Activated CD4-positive, alpha-beta T cell treated with anti-CD3 and anti-CD28 coated beads, Interleukin-10, Interleukin-2, amounts not matched to agents 100 ng/mL and 50 ng/mL, durations not matched to agents 16 hours and 8 hours (primary cell): ENCODE measurements at places on chromosomes 16 and 17.

GRCh38 chr17:77494664-77495435, 354.1 kb downstream of the SEC14L1 start:
- peak; percentile 78 for DNase-seq

- DNase-seq: no peak
Observed at GRCh38 chr17:65054602-65055001, 1.9 kb downstream of the GNA13 start.

DNA sequence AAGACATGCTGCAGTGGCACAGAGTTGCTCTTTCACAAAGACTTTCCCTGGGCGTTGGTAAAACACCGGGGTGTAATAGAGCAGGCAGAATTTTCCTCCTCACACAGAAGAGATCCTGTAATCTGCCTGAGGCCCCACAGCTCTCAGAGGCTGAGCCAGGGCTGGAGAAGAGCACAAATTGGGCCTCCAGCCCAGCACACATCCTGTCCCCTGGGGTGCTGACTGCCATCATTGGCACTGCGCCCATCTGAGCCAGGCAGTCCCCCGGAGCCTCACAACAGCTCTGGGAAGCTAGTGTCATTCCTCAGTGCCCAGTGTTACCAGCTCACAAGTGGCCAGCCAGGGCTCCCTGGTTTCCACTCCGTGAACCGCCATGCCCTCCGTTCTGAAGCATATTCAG, 119.4 kb downstream of the SOCS1 start:
- no peak for DNase-seq

DNA sequence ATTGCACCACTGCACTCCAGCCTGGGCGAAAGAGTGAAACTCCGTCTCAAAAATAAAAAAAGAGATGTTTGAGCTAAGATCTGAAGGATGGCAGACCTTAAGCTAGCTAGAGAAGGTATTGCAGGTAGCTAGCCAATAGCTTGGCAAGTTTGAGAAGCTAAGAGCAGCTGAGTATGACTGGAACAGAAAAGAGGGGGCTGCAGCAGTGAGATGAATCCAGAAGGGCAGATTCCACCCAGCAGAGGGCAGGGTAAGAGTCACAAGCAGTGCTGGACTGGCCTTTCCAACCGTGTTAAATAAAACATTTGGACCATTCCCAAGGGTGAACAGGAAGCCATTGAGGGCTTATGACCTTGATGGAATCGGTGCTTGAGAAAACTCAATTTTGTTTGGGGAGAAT, 5.7 kb upstream of the PHAF1 start:
- DNase-seq: no peak

DNA sequence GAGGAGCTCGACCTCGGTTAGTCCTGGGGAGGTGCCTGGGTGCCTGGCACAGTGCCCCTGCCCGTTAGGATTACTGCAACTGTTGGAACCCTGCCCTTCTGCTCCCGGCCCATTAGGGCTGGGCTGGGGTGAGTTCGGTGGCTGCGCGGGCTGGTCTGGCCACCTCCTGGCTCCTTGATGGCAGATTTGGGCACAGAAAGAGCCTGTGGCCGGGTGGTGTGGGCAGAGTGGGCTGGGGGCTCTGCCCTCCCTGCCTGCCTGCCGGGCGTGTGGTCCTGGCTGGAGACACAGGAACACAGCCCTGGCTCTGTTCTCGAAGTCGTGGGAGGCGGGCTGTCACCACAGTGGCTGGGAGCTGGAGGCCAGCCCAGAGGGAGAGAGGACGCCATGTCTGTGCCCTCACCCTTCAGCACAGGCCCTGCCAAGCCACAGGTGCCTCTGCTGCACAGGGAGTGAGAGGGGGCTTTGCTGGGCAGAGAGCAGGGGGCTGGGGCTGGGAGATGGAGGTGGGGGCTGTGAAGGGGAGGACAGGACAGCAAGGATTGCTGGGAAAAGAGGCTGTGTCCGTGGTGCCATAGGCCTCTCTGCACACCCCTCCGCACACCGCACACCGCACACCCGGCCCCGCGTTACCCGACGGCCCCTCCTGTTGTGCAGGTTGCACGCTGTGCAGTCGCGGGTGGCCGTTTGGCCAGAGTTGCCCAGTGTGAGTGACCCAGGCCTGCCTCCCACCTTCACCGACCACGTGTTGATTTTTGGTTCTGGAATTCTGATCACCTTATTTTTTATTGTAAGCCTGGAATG, 236.6 kb upstream of the GSE1 start:
- no peak for DNase-seq

GRCh38 chr17:40072735-40073346, 10.1 kb downstream of the THRA start:
- no peak for DNase-seq

DNA sequence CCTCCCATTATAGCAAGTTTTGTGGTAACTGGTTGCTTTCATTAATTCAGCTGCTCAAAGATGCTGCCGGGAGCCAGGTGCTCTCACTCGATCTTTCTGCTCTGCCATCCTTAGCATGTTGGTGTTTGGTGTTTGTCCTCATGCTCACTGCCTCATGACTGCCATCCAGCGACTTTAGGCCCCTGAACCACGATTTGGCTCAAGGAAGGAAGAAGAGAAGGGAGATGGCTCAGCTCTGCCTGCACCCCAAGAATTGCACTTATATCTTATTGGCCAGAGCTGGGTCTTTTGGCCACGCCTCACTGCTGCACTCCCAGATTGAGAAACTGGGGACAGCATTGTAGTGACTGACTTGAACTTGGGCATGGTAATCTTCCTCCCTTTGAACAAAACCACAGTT, 52.7 kb downstream of the ARSG start:
- DNase-seq: no peak

- DNase-seq: no peak
Observed at GRCh38 chr17:67613961-67614360, 103.8 kb upstream of the NOL11 start.

GRCh38 chr17:35094902-35095301, 24.8 kb downstream of the RAD51D start:
- DNase-seq: peak; percentile 44

DNA sequence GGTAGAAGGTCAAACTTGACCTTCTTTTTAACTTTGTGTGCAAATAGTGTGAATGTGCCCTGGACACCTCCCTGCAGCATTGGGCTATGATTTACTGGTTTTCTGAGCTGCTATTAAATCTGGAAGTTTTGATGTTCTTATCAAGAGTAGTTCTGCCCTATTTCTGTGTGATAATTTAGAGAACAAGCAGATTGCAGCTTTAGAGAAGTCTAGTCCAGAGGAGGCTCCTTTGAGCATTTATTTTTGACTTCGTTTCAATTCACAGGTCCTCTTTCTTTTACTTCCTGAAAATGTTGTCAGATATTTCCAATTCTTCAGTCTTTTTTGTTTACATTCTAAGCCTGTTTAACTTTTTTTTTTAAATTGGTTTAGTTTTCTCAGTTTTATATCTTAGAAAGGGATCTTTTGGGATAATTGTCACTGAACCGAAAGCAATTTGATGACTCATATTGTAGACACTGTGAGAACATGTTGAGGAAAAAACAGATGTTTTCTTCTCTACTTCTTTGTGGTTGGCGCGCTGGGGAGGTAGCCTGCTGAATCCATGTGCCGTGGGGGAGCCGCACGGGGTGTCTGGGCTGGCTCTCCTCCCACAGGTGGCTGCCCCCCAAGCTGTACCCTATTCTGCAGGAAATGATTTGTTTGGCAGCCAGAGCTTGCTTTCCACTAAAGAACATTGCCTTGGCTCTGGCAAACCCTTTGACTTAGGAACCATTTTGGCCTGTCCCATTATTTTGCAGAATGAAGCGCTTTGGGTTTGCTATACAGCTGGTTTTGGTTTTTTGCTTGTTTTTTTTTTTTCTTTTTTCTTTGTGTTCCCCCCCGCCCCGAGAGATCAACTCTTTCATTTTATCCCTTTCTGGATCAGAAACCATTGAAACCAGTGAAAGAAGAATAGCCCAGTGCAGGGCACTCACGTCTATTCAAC, 53.4 kb downstream of the MFSD11 start:
- peak; percentile 56 for DNase-seq

- DNase-seq: peak; percentile 14
Observed at GRCh38 chr16:1613211-1613622, 1.1 kb downstream of the CRAMP1 start.

GRCh38 chr17:10702574-10702973, 5.2 kb downstream of the ADPRM start:
- DNase-seq: no peak

- no peak for DNase-seq
Observed at GRCh38 chr17:82242977-82243647, 14.3 kb downstream of the SLC16A3 start.

DNA sequence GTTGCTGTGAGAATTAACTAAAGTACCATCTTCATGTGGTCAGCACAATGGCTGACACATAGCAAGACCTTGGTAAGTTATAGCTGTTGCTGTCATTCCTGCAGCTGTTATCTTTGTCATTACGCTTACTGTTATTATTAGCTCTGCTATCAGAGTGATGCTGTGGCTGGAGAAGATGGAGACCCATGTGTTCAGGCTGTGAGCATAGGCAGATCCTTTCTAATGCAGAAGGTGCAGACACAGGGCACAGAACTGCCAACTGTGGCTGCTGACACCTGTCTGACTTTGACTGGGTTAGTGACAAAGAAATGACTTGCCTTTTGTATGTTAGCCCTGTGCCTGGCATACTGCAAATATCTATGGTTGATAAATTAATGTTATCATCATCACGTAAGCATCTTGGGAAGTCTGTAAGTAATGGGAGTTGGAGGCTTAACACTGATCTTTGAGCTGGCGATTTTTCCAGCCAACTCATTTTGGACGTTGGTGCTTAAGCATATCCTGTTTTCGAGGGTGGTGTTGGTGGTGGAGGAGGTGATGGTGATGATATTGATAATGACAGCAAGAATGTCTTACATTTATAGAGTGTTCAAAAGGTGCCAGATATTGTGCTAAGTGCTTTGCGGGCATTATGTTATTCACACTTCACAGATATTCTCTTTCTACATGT, 695.3 kb downstream of the WWOX start:
- peak; percentile 76 for DNase-seq

GRCh38 chr17:36498155-36498554, 11.7 kb downstream of the ZNHIT3 start:
- no peak for DNase-seq

DNA sequence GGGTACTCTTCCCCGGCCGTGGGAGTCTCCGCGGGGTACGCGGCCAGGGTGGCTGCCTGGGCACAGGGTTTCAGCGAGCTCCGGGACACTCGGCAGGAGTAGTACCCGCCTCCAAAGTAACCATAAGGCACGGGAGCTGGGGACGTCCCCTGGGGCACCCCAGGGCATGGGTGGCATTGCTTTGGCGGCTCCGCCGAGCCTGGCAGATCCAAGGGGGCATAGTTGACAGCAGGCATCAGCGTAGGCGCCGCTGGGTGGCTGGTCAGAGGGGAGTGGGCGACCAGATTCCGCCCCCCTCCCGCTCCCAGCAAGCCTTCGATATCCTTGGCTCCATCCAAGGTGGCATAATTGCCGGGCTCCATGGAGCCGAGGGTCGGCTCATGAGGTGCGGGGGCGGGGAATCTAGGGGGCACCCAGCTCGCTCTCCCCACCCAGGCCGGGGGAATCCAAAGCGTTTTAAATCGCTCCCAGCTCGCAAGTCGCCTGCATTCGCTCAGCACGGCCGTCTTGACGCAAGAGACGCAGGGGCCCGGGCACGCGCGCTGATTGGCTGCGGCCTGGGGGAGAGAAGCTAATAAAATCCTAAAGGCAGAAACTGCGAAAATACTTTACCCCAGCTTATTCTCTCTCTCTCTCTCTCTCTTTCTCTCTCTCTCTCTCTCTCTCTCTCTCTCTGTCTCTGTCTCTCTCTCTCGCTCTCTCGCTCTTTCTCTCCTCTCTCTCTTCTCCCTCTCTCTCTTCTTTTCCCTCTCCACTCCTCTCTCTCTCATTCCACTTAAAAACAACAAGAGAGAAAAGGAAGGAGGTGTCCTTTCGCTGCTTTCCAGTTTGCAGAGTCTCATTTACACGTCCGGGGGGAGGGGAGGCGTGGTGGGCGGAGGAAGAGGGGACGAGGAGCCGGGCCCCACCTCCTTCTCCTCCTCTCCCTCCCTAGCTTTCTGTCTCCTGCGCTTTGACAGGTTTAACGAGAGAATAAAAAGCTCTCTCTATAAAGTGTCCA, at the start of gene HOXB13:
TSS of gene HOXB13 (minus strand) at position 519 of the 1,000 bp plus-strand sequence. CDS start at position 362, 157 bp downstream.
- peak; percentile 59 for DNase-seq

- no peak for DNase-seq
Observed at GRCh38 chr16:54953461-54953860, 22.8 kb downstream of the IRX5 start.

DNA sequence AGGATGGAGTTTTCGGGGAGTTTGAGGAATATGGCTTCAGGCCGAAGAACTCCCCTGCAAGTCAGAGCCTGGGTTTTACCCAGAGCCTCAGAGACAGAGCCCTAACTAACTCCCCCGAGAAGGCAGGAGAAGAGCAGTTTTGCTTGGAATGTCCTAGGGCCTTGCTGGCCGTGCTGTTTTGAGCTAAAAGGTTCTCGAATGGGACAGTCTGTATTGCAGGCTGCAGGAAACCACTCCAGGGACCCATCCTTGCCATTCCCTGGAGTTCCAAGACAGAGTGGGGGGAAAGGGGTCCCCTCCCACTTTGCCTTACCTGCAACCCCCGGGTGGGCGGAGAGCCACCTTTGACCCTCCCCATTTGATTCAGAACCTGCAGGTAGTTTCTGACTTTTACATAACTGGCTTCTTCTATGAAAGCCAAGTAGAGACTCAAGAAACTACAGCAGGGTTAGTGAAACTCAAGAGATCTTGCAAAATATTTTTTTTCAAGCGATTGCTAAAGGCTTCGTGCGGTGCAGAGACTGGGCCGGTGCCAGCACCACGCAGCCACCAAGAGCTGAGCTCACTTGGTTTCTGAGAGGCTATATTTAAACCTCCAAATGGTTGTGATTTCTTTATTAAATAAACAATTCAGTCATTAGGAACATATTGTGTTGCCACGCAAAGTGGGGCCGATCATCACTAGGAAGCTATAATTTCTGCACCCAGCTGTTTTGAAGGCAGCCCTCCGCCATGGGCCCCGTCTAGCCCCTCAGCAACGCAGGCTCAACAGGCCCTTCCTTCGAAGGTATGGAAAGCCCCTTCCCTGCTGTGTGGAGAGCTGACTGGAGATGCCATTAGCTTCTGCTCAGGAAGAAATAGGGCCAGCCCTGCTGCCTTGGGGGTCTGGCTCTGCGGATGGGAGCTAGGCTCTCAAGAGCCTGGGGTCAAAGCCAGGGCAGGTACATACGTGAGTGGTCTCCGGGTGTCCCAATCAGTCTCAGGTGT, 223.0 kb downstream of the NTN1 start:
- no peak for DNase-seq

GRCh38 chr17:74736513-74737298, at the start of gene RAB37:
Gene RAB37, plus strand, starts transcription at chr17:74737256. Its CDS starts 17 bp downstream, at chr17:74737273.
- peak; percentile 44 for DNase-seq

DNA sequence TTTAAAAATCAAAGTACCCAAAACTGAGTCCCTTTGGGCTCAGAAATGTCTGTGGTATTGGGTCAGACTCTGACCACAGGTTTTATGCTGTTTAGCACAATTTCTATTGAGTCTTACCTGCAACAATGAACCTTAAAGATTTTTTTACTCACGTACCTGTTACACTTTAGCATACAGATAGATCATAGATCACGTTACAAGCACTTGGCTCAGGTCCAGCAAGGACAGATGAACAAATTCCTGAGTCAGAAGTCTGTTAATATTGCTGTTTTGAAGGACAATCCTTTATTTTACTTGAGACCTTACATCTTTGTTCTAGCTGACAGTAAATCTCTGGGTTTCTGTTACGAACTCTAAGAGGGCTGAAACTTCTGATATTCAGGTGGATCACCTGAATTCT, 12.8 kb downstream of the SLC7A6OS start:
- DNase-seq: no peak

GRCh38 chr16:87541147-87541871, 48.5 kb upstream of the ZCCHC14 start:
- no peak for DNase-seq

GRCh38 chr16:31380201-31380600, 12.9 kb upstream of the ITGAD start:
- DNase-seq: no peak
